ENCODE measurements at places on chromosomes 4 and X.

DNA sequence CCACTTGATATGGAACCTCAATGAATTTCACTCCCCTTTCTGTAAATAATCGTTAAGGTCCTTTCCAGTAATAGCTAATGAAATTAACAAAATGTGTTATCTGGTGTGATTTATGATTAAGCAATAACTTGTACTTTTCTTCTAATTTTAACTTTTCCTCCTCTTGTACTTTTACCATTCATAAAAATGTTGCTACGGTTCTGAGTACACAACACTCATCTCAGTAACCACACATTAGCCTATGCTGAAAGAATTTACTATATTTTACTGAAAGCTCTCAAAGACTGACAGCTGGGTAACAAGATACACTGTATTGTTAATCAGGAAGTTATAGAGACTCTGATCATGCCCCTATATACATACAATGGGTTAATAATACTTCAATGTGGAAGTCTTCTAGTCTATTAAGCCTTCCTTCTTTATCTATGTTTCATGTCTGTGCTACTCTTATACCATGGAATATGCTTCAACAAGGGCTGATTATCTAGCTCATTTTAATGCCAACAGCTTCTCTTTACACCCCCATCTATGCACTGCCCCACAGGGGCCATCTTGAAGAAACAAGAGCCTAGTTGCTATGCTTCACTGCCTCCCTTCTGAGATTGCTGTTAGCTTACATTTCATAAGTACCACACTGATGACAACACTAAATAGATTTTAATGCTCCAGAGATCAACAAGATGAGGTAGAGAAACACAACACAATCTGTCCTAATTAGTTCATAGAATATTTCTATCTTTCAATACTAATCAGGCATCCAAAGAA is 39.1 kb downstream of the LAMP2 start:
- H3K36me3 ChIP-seq, result no peaks in the 10 kb centered on the region
- no peaks in the 10 kb centered on the region for H3K27me3 ChIP-seq
- no peak overlapping the region for H3K4me3 ChIP-seq
- DNase-seq, result no peak
- no peak overlapping the region for H3K27ac ChIP-seq
- no peaks in the 10 kb centered on the region for H3K4me1 ChIP-seq

DNA sequence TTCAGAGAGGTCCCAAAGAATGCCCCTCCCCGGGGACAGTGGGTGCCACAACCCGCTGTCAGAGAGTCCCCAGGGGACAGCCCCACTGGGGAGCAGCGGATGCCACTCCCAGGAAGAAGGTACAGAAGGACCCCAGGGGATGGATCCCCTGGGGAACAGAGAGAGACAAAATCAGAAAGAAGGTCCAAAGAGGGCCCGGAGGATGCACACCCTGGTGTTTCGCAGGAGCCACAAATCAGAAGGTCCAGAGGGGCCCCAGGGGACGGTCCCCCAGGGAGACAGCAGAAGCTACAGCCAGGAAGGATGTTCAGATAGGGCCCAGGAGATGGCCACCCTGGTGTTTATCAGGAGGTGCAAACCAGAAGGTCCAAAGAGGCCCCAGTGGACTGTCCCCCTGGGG is 1.4 kb downstream of the TEX13D start:
- DNase-seq, result no peak
- H3K36me3 ChIP-seq, result no peaks in the 10 kb centered on the region
- peaks cover 24% of the 10 kb centered on the region for H3K4me1 ChIP-seq
- H3K27ac ChIP-seq, result no peak overlapping the region

- no peak for DNase-seq
- H3K27ac ChIP-seq, result no peak overlapping the region
- no peak overlapping the region for H3K4me3 ChIP-seq
- no peaks in the 10 kb centered on the region for H3K27me3 ChIP-seq
Observed at GRCh38 chrX:133681897-133682296, 266.6 kb upstream of the GPC4 start.

- H3K36me3 ChIP-seq, result no peaks in the 10 kb centered on the region
- no peaks in the 10 kb centered on the region for H3K4me1 ChIP-seq
- no peak overlapping the region for H3K4me3 ChIP-seq
- no peaks in the 10 kb centered on the region for H3K27me3 ChIP-seq
- no peak overlapping the region for H3K27ac ChIP-seq
Observed at GRCh38 chr4:155001251-155001650, 207.2 kb upstream of the NPY2R start.

- H3K4me1 ChIP-seq, result no peaks in the 10 kb centered on the region
- no peaks in the 10 kb centered on the region for H3K36me3 ChIP-seq
- no peak for DNase-seq
- no peak overlapping the region for H3K4me3 ChIP-seq
Observed at GRCh38 chrX:110965409-110966090, 130.4 kb upstream of the PAK3 start.

DNA sequence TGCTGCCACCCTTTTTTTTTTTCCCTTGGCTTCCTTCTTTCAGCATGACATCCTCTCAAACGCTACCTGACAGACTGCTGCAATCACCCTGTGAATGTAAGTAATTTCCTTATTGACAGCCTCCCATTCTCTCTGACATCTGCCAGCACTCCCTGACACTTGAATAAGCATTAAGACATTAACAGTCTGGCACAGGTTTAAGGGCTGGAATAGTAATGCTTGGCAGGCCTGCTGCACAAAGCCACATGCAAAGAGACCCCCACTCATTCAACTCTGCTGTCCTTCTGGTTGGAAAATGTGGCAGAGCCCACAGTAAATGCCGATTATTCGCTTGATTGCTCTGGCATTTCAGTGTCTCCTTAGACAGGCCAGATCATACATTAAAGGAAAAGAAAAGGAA is 28.1 kb upstream of the RASGEF1B start:
- H3K36me3 ChIP-seq, result no peaks in the 10 kb centered on the region
- peaks cover 4% of the 10 kb centered on the region for H3K4me1 ChIP-seq
- DNase-seq, result no peak
- H3K4me3 ChIP-seq, result no peak overlapping the region
